NCI-H774 (cell line): ENCODE measurements at places on chromosomes 11 and 22.

GRCh38 chr11:35621620-35622019 lies 3.4 kb downstream of the FJX1 start:
- no peak for DNase-seq

GRCh38 chr22:45271667-45272201 lies 13.0 kb upstream of the UPK3A start:
- DNase-seq, result no peak

DNA sequence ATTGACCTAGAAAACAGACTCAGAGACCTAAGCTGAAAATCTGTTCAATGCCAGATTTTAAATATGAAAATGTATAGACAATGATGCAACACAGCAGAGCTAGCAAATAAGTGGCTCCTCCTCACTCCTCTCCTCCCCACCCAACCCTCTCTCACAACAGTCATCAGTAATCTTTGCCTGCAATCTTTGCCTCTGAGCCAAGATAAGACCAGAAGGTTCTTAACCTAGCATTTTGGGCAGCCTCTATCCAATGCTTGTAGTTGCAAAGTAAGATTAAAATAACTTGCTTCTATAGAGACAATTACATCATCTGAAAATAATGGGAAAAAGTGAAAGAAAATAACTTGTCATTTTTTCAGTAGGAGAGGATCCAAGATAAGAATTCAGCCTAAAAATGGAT lies 117.3 kb downstream of the PARVA start:
- no peak for DNase-seq

- no peak for DNase-seq
These were observed 1078.0 kb downstream of the NTM start for GRCh38 chr11:132448334-132448995.

GRCh38 chr22:34587357-34588356 lies 478.3 kb upstream of the ISX start:
- no peak for DNase-seq

DNA sequence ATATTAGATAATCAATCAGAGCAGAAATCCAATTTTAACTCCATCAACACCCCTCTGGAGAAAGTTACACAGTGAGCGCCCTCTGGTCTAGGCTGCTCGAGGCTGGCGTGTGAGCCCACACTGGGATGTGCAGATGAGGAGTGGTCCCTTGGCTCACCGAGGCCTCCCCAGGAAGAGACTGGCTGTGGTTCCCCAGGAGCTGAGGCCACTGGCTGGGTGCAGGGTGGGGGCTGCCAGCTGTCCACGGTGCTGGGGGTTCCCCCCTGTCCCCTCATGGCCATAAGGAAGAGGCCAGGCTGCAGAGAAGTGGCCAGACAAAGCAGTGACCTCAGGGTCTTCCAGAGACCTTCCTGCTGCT lies 750.7 kb downstream of the BRD1 start:
- no peak for DNase-seq

DNA sequence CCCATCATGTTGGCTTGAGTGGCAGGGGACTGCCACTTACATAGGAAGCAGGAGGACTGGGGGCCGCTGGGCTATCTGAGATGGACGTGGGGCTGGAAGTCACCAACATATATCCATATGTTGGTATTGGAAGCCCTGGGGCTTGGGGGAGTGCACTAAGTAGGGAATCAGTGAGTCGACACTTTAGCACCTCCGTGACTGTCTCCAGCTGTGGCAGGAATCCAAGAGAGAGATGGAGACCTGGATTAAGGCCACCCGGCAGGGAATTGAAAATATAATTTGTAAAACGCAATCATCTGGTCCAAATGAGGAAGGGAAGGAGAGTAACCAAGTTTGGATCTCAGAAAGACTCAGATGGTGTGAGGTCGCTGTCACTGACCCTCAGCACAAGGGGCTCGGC lies 68.4 kb downstream of the ELFN2 start:
- no peak for DNase-seq

- DNase-seq, result no peak
These were observed 1.8 kb upstream of the CCND1 start for GRCh38 chr11:69638941-69639681.

GRCh38 chr22:43926349-43926710 lies 2.7 kb downstream of the PNPLA3 start:
- DNase-seq, result no peak

- no peak for DNase-seq
These were observed 32.4 kb downstream of the KCNQ1 start for GRCh38 chr11:2477254-2477653.

DNA sequence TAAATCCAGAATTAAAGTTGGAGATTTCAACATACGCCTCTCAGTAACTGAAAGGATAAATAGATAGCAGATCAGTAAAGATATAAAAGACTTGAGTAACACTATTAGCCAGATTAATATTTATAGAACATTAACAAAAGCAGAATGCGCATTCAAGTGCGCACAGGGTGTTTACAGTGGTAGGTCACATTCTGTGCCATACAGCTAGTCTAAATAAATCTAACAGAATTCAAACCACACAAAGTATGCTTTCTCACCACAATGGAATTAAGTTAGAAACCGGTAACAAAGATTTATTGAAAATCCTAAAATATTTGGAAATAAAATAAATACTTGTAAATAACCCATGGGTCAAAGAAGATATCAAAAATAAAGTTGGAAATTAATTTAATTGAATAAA lies 341.0 kb downstream of the DYNC2H1 start:
- no peak for DNase-seq

GRCh38 chr22:35473971-35474370 lies 66.7 kb upstream of the RASD2 start:
- DNase-seq, result no peak
